ENCODE measurements at places on chromosomes 12 and 14.

DNA sequence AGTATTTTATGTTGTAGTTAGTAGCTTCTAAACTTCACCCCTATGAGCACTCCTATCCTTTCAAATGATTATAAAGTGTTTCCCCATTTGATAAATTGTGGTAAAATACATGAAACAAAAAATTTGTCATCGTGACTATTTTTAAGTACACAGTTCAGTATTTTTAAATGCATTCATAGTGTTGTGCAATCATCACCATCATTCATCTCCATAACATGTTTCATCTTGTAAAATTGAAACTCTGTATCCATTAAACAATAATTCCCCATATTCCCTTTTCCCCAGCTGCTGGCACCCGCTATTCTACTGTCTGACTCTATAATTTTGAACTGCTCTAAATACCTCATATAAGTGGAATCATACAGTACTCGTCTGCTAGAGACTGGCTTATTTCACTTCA is 52.5 kb downstream of the ATP23 start:
- no peak for DNase-seq

- no peak for DNase-seq
These were observed 1.5 kb upstream of the KRT5 start for GRCh38 chr12:52521568-52522266.

- DNase-seq: no peak
These were observed 17.3 kb downstream of the PCNX1 start for GRCh38 chr14:70924521-70924920.

DNA sequence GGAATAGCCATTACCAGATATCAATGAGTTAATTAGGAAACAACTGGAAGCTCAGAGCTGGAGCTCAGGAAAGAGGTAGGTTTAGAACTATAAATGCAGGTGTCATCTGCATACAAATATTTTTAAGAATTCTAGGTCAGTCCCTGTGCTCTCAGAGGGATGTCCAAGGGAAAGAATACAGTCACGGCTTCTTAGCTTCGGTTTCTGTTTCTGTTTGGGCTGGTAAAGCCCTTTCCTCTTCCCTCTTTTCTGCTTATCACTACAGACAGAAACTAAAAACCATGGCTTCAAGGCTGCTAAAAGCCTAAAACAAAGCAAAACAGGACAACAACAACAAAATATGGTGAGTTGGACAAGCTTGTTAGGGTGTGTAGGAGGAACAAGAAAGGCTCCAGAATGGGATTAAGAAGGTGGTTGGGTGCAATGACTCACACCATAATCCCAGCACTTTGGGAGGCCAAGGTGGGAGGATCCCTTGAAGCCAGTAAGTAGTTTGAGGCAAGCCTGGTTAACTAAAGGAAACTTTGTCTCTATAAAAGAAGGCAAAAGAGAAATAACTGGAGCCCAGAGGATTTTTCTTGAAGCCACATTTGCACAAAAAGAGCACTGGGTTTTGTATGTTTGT is 113.0 kb downstream of the SEC23A start:
- DNase-seq: no peak

DNA sequence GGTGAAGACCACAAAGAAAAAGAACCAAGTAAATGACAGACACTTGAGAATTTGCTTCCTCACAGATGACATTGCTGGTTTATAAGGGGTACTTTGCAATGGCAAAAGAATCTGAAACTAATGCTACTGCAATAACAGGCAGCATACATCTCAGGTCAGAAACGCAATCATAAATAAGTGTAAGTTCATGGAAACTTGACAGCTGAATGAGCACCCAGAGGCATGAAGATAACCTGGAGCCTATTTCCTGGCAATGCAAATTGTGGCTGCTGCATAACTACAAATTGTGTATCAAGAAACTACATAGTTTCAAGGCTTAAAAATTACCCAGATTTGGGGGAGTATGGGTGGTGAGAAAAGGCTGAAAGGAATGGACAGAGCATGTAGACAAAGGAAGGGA is 8.5 kb upstream of the MYO1A start:
- no peak for DNase-seq

DNA sequence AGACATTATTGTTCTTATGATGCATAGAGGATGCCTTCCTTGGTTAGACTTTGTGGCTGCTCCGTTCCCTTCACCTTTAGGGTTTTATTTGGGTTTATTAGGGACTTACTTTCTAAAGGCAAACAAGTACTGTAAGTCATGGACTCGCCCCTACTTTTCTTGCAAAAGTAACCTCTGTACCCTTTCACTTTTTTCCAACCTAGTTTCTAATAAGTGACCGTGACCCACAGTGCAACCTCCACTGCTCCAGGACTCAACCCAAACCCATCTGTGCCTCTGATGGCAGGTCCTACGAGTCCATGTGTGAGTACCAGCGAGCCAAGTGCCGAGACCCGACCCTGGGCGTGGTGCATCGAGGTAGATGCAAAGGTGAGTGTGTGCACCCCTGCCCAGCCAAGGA is 72.7 kb downstream of the SMOC1 start:
- no peak for DNase-seq

- DNase-seq: no peak
These were observed 178.6 kb downstream of the ADGRD1 start for GRCh38 chr12:131132118-131132892.

- no peak for DNase-seq
These were observed 1.3 kb downstream of the TMEM233 start for GRCh38 chr12:119594772-119595445.

DNA sequence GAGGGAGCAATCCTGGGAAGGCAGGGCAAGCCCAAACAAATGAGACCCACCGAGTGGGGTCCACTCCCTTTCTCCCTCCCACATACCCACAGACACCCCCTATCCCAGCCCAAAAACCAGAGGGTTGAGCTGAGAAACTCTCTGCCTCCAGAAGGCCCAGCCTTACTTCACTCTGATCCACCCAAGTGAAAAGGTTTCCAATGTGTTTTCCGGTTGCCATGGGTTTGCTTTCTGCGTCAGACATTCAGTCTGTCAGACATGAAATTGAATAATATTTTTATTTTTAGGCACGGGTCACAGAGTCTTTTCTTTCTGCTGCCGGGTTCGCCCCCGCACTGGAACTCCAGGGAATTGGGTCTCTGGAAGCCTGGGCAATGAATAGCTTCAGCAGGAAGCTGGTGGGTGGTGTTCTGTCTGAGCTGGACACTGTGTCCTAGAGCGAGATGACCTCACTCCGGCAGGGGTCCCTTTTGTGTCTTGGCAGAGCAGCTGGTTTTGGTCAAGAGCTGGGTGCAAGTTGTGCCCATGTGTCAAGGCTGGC is 69.8 kb upstream of the CLMN start:
- no peak for DNase-seq

Measured in retinal pigment epithelial cell (primary cell).